Right ventricle myocardium inferior (tissue), 1 donor: ENCODE measurements at places on chromosomes 5 and 9. TPM values are rescaled to one million over a fixed set of nuclear protein-coding genes. Genes with fewer than 3 reads are reported as not detected.

Gene LHX6
- 6.1 TPM for total RNA-seq

GRCh38 chr9:34027845-34028574 is 20.7 kb downstream of the UBAP2 start:
- DNase-seq: no peak

DNA sequence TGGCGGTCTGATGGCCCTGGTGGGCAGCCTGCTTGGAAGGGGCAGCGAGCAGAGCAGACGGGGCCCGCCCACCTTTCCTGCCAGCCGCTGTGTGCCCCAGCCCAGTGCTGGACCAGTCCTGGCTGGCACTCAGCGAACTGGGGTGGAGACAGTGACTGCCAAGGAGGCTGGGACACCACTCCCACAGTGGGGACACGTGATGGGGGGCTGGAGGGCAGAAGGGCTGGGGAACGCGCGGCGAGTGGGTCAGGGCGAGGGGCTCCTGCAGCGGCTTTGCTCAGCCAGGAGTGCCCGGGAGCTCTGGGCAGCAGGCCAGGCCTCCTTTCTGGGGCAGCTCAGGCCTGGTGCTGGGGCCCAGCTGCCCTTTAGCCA is 19.5 kb downstream of the NCS1 start:
- no peak for DNase-seq

DNA sequence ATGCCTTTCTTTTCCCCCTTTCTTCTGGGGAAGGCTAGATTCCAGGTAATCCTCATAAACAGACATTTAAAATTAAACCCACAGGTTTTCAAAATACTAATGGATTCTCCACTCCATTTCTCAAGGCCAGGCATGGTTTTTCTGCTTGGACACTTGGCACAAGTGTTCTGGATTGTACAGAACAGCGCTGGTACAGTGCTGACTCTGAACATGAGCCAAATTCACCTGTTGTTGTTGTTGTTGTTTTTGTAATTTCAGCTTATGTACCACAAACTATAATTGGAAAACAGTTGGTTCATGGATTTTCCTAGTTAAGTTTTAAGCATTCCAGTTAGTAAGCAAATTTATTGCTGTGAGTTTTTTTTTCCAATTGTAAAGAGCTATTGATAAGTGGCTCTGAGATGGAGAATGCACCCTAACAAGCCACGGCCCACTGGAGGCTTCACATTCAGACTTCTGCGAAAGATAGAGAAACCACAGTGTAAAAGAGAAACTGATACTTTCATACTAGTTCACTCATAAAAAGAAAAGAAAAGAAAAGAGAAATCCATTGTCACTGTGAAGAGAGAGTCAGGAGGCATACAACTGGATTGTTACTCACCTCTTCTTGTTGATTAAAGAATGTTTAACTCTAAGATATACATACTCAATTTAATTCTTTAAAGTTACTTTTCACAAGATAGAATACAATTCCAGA is 16.2 kb upstream of the ITGA1 start:
- DNase-seq: no peak

DNA sequence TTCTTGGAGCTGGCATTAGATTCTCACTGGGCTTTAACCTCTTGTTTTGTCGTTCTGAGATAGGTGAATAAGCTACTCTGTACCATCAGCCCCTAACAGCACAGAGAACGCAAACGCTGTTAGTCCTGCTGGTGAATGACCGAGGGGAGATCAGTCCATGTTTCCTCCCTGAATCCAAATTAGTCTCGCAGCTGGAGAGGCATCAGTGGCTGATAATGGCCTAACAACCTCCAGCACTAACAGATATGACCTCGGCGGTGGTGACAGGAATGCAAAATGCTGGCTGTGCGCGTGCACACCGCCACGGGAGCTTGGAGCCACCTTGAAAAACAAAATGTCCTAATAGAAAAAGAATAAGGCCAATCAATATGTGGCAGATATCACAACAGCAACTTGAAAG is 77.6 kb upstream of the IRX1 start:
- DNase-seq: no peak

DNA sequence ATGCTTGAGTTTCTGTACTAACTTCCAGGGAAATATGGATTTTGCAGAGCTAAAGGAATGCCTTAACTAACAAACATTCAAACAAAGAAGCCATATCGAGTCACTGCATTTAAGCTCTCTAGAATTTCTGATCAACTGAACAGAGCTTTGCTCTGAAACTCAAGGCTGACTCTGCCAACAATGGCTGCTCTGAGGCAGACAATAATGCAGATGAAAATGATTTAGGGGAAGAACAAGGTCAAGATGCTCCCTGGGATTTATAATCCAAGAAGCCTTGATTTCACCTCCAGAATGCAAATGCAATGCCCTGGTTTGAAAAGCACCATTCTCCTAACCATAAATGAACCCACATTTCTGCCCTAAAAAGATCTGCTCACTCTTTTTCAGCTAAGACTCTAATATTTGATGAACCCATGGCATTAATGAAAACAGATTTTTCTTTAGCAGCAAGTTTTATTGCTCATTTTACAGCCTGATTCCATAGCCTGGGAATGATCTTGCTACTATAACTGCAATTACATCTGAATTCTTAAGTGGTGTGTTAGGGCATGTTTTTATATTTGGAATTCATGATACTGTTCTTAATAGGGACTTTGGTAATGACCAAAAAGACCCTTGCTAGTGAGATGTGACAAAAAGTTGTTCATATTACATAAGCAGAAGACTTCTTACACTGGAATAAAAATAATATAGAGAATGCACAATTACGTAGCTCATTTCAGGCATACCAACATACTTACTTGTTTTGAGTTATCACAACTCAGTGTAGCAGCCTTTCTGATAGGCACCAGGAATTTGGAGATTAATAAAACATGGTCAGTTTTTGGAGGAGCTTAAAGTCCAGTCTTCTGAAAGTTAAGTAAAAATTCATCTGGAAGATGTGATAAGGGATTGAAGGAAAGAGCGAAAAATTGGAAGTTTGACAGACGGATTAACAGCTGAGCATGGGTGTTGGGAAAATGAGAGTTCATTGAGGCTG is 169.4 kb downstream of the TRPM3 start:
- DNase-seq: no peak
